ENCODE measurements at places on chromosomes 6 and 20.

DNA sequence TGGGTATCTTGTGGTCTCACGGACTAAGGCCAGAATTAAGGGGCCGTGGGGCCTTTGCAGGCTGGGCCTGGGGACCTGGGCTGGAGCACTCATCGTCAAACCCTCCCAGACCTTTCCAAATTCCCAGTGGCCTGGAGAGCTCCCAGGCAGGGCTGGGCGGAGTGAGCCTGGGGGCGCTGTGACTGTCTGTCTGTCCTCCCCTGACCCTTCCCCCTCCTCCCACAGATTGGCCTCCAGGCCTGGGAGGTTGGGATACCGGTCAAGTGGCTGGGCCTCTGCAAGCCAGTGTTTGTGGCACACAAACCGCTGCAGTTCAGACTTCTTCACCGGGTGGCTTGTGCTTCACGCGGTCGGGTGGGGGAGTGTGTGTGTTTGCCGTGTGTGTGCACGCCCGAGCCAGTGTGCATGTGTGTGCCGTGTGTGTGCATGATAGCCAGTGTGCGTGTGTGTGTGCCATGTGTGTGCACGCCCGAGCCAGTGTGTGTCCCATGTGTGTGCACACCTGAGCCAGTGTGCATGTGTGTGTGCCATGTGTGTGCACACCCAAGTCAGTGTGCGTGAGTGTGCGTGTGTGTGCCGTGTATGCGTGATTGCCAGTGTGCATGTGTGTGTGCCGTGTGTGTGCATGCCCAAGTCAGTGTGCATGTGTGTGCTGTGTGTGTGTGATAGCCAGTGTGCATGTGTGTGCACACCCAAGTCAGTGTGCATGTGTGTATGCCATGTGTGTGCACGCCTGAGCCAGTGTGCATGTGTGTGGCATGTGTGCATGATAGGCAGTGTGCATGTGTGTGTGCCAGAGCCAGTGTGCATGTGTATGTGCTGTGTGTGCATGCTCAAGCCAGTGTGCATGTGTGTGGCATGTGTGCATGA is 6.3 kb downstream of the RBBP8NL start:
- DNase-seq, result no peak

GRCh38 chr20:44990425-44990824 is 24.1 kb downstream of the STK4 start:
- peak; percentile 37 for DNase-seq

GRCh38 chr20:8036771-8037170 is 17.2 kb upstream of the TMX4 start:
- DNase-seq, result no peak

DNA sequence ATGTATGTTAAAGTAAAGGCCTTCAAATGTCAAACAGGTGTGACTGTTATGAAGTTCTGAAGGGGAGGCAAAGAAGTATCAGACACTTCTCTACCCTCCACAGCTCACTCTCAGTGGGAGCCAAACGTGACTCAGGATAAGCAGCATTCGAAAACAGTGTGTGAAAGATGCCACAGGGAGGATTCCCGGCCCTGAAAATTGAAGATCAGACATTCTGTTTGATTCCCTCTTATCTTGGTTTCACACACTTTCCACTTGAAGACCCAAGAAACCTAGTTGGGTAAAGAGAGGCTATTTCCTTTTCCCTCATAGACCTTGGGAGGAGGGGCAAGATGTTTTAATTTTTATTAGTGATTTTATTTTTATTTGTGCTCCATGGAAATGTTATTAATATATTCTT is 164.2 kb upstream of the SUPT3H start:
- no peak for DNase-seq

GRCh38 chr6:149261364-149262040 is 56.0 kb upstream of the TAB2 start:
- DNase-seq, result peak; percentile 38

DNA sequence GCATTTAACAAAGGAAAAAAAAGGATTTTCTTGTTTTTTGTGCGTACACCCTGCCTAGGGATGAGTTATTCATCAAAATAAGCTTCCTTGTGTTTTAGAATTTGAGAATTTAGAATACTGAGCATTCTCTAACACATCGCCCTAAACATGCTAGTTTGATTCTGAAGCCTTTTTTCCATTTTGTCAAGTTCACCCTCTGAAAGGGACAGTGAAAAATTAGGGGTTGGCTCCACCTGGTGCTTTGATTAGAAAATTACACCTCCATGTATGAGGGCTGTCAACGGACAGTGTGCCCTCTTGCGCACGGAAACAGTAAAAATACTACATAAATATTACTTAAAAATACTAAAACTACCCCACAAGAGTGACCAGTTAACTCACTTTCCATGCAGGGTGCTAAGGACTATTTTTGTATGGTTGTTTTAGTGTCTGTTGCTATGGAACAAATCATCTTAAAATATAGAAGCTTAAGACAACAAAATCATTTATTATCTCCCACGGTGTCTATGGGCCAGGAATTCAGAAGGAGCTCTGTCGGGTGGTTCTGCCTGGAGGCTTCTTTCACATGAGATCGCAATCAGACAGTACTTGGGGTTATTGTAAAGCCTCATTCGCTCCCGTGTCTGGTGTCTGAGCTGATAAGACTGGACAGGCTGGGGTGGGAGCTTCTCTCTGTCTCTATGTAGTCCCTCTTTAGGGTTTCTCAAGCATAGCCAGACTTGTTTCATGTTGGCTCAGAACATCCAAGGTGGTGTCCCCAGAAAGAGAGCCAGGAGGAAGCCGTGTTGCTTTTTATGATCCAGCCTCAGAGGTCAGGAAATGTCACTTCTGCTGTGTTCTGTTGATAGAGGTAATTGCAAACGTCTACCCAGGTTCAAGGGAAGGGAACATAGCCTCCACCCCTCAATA is 41.1 kb upstream of the TMEM170B start:
- DNase-seq, result peak; percentile 88

- DNase-seq, result no peak
These were observed 417.2 kb downstream of the RFPL4B start for GRCh38 chr6:112764377-112764776.

GRCh38 chr6:110618591-110619267 is 142.3 kb upstream of the SLC22A16 start:
- DNase-seq, result no peak

GRCh38 chr6:38796850-38797249 is 81.7 kb downstream of the DNAH8 start:
- no peak for DNase-seq

DNA sequence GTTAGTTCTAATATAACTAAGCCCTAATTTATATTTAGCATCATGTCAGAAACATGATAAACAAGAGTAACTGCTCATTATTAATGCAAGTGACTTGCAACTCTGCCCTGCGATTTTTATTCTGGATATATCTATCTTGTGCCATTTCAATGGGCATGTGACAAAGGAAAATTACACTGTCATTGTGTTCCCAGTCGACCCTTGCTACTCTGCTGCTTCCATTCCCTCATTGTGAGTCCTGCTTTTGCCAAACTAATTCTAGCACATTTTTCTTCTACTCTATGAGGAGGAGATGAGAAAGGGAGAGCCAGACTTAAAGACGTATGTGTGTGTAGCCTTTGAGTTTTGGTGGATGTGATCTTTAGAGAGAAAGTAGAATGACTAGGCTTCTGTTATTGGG is 275.9 kb downstream of the ARHGAP18 start:
- no peak for DNase-seq
